ENCODE measurements at places on chromosomes 7 and 10. TPM values are rescaled to one million over a fixed set of nuclear protein-coding genes. Genes with fewer than 3 reads are reported as not detected.

The CARD11 gene
- total RNA-seq = 196 TPM

The SYT15 gene
- total RNA-seq = 1.5 TPM

- no peak for DNase-seq
Observed at GRCh38 chr10:123645016-123645415, 21.1 kb upstream of the GPR26 start.

The APBB1IP gene
- total RNA-seq = 73.8 TPM

DNA sequence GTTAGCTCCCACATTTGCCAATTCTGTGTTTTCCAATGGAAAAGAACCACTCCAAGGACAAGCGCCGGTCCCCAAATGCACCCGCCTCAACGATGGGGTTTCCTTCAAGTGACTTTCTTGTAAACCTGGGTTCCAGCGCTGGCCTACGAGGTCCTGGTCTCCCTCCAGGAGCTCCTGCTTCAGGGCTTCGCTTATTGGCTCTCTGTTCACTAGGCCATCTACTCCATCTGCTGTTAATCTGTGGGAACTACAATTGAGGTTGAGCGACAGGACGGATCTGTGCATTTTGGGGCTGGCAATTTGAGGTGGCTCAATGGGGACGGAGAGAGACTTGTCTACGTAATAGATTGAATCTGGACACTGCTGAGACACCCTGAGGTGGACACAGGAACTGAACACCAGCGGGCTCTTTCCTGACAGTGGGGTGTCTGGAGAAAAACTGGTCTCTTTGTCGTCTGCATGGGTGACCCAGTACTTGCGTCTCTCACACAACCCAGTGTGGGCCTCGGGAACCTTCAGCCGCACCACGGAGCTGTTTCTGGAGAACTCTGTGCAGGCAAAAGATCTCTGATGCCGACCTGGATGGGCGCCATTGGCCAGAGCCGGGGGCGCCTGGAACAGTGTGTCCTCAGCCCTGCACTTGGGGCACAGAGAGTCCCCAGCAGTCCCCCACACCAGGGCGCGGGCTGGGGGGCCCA, 115.9 kb upstream of the ADAM12 start:
- no peak for DNase-seq

DNA sequence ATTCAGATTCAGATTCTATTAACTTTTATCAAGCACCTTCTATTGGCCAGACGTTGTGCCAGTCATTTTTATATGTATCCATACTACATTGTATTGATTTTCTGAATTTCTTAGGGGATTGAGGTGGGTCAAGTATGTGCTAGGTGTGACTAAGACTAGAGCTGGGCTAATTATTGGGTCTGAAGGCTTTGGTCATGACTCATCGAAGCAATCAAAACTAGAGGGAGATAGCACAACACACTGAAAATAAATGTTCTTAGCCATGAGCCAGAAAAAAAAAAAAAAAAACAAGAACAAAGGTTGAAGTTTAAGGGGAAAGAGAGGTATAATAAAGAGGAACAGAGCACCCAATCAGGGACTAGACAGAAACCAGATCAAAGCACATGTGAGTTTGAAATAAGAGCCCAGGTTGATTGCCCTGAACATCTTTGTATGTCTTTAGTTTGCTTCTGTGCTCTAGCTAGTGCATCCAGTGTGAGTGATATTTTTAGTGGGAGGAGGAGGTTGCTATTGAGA, 171.6 kb upstream of the FOXP2 start:
- no peak for DNase-seq

The SLC29A3 gene
- total RNA-seq = 5.1 TPM

DNA sequence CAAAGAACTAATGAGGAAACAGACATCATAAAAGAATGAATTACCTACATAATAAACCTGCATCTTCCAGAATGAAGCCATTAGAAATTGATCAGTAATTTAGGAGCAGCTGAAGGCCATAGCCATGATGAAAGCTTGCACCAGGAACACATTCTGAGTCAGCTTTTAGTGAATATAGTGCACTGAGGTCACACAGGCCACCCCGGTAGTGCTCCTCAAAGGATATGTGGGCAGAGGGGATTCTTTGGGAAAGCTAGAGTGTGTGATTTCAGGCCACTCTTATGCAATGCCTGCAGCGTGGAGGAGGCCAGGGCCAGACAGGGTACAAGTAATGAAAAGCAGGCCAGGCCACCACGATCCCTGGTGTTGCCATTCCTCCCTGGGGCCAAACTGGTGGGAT, 451.9 kb downstream of the GRID1 start:
- no peak for DNase-seq

The DYNC1I1 gene
- total RNA-seq = not detected

The NRG3 gene
- not detected for total RNA-seq

DNA sequence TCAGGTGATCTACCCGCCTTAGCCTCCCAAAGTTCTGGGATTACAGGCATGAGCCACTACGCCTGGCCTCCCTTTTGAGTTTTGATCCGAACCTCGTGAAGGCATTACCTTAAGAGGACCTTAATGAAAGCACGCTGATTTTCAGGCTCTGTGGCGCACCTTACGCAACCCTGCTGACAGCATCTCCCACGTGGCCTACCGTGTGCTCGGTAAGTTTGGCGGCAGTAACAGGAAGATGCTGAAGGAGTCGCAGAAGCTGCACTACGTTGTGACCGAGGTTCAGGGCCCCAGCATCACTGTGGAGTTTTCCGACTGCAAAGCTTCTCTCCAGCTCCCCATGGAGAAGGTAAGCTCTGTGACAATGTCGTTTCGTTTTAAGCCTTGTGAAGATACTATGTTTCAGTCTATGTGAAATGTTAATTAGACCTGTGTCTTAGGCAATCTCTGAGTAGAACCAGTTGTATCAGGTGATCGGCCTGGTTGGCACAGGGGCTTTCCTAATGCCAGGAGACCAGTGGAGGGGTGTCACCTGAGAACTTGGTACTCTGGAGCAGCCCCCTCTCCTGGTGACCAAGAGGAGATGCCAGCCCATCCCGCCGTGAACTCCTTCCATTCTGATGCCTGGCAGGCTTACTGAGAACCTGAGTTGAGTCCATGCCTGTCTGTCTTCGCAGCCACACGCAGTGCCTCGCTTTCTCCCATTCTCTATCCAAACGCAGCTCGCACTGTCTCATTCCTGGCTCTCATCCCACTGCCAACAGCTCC, 43.5 kb downstream of the TRRAP start:
- DNase-seq = no peak

GRCh38 chr7:94605031-94605430, 50.9 kb downstream of the SGCE start:
- DNase-seq = no peak

DNA sequence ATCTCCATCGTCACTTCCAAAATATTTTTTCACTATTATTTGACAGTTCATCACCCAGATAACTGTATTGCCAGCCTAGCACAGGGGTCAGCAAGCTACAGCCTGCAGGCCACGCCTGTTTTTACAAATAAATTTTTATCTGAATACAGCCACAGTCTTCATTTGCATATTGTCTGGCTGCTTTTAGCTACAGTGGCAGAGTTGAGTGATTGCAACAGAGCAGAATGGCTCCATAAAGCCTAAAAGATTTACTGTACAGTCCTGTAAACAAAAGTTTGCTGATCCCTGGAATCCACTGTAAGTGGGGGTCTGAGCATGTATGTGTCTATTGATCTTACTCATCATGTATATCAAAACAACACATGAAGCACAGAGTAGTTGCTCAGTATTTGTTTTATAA, 45.9 kb upstream of the GNAI1 start:
- DNase-seq = no peak

- DNase-seq = no peak
Observed at GRCh38 chr7:44131173-44132029, 8.1 kb upstream of the POLD2 start.

The NKX1-2 gene
- not detected for total RNA-seq

GRCh38 chr10:118471863-118472262, 123.6 kb downstream of the PRLHR start:
- DNase-seq = peak; percentile 22

- DNase-seq = no peak
Observed at GRCh38 chr10:72204296-72204695, 11.5 kb upstream of the ANAPC16 start.

The TCERG1L gene
- total RNA-seq = 0.20 TPM

GRCh38 chr10:89242345-89242684, 9.3 kb downstream of the LIPA start:
- no peak for DNase-seq

- no peak for DNase-seq
Observed at GRCh38 chr10:133455611-133456031, 1.9 kb downstream of the SCART1 start.

GRCh38 chr7:66790725-66791124, 50.2 kb downstream of the RABGEF1 start:
- no peak for DNase-seq

GRCh38 chr10:73044378-73045285, 52.0 kb downstream of the P4HA1 start:
- no peak for DNase-seq

DNA sequence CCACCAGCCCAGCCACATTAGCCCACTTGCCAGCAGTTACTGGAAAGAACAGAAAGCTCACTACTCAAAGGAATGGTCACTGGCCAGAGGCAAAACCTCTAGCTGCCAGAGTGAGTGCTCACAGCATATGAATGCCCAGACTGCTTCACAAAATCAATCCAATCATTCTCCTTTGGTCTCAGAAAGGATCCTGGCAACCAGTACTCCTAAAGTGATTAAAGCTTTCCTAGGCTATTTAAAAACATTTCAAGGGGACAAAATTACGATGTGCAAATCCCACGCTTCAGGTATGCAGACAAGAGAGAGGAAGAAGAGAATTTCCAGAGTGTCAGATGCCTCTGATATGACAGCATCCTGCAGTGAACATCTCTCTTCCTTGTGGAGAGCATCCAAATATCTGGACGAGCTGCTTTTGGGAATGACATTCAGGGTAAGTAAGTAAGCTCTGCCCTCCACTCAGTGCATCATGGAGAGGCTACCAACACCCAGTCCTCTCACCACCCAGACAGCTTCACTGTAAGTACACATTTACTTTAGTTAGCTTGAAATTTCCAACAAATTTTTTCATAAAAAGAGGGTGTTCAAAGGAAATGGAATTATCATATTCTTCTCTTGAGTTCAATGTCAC, 25.1 kb downstream of the ICA1 start:
- DNase-seq = no peak

DNA sequence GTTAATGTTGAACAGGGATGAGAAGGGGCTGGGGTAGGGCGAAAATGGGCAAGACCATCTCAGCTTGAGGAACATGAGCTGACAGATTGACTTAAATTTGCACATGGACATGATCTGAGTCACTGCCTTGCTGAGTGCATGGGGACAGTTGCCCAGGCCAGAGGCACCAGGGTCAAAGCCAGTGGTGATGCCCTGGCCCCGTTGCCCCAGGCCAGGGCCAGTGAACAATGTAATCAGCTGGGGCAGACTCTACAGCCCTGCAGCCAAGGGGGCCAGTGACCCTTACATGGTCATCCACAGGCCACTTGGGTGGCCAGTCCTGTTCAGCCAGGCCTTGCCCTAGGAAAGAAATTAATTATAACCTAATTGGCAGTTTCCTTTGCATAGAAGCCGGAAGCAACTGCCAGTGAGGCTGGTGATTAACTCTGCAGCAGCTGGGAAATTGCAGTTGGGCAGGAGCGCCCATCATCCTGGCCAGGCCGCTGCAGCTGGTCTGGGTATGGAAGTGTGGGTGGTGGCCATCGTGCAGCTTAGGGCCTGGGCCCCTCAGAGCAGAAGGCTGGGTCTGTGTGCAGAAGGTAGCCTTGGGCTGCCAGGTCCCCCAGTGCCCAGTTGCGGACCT, 9.6 kb downstream of the RET start:
- DNase-seq = no peak

DNA sequence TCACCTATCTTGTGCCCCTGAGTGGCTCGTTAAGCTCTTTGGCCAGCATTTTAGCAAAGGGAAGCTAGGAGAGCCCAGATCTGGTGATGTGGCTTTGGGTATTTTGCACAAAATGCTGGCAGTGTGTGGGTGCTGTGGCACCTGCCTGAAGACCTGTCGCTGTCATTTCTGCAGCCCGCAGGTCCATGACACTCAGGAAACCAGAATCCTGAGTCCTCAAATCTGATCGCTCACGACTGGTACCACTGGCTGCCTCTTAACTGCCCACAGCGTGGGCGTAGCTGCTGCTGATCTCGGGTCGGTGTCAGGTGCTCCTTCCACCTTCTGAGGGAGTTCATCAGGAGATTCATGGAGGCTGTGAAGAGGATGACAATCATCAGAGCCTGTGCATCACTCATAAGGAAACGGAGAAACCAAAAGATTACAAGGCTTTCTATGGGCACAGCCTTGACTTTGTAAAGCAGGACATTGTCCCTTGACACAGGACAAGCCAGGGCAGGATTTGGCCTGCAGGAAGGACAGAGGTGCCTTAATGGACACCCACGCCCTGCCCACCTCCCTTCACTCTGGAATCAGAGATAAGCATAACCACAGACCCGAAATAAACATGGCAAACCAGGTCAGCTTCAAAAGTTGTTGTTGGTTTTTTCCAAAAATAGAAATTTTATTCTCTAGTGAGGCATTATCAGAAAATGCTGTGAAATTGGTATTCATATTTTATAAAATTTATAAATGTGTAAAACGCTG, 71.0 kb upstream of the STK17A start:
- peak; percentile 44 for DNase-seq

DNA sequence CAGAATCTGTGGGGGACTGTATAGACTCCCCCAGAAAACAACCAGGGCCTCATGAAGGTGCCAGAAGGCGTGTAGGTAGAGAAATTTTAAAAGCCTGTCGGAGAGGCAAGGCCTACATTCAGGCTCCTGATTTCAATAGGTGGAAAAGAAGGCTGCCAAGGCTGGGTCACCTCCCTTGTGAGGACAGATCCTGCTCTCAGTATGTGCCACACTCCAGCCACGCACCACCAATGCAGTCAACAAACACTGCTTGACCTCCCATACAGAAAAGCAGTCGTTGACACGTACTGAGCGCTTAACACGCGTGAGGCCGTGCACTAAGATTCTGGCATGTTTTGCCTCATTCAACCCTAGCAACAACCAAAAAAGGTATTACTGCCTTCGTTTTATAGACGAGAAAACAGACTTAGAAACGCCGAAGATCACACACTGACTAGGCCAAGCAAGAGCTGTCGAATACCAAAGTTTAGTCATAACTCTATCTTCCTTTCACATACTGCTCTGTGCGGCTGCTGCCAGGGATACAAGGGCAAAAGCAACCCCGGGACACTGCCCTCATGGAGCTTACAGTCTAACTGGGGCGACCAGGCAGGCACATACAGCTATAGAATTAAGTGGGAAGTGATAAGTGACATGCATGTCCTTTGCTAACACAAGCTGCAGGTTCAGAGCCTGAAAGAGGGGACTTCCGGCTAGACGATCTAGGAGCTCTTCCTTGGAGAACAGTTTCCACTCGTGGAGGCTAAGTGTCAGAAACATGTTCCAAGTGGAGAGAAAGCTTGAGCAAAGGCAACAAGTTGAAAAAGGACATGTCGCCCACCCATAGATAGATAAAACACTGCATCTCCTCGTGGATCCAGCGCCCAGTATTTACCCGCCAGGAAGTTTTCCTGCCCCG, 797 bp upstream of the NKX2-3 start:
- DNase-seq = no peak

The SPDYE5 gene
- total RNA-seq = 0.15 TPM

The NME8 gene
- not detected for total RNA-seq

All from activated CD8-positive, alpha-beta memory T cell treated with anti-CD3 and anti-CD28 coated beads, Interleukin-2, amount 10 ng/mL, durations not matched to agents 7 days and 5 days (primary cell).